Islet precursor cell (in vitro differentiated cells): ENCODE measurements at places on chromosomes 16 and 17.
A peak's percentile ranks its signal among the peaks of the same experiment; 100 is the strongest.

DNA sequence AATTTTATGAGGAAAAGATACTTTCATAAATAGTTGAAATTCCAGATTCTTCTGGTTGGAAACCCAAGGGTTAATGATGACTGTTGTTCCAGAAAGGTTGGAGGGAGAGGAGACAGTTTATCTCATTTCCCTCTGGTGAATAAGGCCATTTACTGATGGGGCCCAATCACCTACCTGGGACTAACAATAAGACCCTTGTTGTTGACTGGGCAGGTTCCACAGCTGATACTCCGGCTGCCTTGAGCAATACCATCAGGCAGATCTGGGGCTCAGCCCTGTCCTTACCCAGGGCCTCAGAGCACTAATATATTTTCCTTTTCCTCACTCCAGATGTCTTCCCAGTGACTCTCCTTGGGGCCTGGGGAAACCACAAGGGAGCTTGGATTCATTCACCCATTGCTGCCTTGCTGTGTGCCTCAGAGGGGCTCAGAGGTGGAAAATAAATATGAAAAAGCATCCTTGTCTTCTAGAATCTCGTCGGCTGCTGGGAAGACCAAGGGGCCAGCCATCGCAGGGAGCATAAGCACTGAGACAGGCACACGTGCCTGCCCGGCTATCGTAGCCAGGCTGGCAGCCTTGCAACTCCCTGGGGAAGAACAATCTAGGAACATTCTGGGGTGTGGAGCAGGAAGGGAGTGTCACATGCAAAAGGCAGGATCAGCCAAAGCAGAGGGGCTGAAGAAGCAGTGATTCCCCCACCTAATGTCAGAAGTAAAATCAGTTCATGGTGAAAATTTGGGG is 54.4 kb downstream of the MPRIP start:
- peak; percentile 97 for DNase-seq

DNA sequence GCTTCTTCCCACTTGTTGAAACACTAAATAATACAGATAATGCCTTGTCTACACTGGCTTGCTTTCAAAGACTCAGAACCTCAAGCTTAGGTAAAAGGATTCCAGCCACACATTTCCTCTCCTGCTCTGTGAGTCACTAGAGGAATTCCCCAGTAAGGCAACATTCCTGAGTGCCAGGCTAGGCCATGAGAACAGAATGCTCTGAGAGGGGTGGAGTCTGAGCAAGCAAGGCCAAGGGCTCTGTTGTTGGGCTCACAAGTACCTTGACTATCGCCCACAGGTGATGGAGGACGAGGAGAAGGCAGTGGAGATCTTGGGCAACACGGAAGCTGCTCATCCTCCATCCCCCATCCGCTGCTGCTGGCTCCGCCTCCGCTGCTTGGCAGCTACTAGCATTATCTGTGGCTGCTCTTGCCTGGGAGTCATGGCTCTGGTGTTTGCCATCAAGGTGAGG is 6.7 kb upstream of the PHKG2 start:
- DNase-seq: peak; percentile 97

- DNase-seq: no peak
Observed at GRCh38 chr17:38898812-38899348, 26.5 kb upstream of the LASP1NB start.

DNA sequence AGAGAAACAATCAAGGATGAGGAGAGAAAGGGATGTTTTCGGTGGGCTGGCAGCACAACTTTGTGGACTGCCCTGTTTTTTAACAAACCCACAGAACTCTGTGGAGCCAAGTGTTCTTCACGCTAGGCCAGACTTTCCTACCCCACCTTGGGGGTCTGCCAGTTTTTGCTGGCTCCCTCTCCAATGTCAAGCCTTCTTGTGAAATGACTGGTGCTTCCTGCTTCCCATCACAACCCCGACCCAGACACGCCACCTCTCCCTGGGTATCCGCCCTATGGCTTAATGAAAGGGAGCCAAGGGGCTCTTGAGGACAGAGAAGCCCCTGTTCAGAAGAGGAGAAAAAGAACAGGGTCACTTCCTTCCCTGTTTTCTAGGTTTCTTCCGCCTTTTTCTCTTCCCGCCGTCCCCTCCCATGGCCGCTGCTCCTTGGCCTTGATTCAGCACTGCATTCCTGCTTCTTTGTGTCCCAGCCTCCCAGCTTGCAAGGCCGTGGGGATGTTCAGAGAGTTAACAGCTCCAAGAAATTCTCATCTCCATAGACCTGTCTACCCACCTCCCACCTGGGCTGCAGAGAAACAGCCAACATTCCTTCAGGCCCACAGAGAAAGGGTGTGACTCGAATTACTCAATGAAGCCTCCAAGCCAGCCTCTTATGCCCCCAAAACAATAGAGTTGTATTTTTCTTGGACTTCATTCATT is 16.5 kb upstream of the SOX9 start:
- DNase-seq: no peak

DNA sequence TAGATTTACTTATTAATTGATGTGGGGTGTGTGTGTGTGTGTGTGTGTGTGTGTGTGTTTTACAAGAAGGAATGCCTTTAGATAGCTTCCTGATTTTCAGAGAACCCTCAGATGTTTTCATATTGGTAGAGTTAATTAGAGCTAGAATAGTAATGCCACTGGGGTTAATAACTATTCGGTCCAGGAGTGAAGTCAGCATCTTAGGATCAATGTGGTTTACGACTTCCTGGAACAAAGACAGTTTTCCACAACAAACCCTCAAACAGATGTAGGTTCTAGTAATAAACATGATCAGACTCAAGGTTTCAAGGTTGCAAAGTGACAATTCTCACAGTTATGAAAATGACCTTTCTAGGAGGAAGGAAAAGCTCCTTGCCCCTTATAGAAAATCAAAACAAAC is 12.2 kb upstream of the SLC52A1 start:
- no peak for DNase-seq

DNA sequence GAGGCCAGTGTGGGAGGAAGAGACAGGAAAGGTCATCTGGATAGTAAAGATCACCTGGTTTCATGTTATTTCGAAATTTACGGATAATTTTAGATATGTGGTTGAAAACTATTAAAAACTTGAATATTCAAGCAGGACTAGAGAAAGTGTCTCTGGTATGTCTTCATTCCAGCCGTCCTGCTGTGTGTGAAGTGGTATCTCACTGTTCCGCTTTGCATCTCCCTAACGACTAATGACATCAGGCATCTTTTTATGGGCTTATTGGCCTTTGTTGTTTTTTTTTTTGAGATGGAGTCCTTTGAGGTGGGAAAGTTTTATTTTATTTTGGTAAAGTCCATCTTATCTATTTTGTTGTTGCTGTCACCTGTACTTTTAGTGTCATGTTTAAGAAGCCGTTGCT is 214.4 kb upstream of the CHMP6 start:
- DNase-seq: no peak
